Activated CD4-positive, alpha-beta T cell treated with anti-CD3 and anti-CD28 coated beads, Interleukin-2, amount 50 U/mL, for 1 hour (primary cell): ENCODE measurements at places on chromosomes 4 and X.

DNA sequence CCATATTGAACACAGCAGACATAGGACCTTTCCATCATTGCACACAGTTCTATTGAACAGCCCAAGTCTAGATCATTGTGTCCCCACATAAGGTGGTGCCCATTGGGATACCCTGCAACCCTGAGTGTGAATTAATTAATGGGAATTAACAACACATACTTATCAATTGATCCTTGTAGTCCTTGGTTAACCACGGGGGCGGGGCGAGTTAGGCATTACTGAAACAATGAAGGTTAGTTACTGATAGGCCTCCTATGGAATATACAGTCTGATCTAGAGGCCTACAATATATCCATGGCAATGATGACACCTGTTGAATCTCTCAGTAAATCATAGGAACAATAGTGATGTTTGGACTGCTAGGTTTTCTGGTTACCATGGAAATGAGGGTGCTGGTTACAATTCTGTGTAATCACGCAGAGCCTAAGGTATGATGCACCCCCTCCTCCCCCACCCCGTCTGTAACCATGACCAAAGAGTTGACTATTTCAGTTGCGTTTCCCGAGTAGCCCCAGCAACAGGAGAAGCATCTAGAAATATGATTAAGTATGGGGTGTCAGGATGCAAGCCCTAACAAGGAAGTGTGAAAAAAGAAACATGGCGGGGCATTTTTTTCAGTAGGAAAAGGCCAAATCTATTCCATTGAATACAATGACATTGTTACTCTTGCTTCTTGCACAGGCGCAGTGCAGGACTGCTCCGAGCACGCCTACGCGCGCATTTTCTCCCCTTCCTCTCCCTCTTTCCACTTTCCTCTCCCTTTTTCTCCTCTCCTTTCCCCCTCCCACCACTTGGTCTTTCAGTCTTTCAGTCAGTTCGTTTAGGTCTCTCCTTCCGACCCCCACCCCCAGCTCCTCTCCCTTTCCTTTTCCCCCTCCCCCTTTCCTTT lies 677 bp upstream of the NONO start:
- DNase-seq = peak; percentile 37

DNA sequence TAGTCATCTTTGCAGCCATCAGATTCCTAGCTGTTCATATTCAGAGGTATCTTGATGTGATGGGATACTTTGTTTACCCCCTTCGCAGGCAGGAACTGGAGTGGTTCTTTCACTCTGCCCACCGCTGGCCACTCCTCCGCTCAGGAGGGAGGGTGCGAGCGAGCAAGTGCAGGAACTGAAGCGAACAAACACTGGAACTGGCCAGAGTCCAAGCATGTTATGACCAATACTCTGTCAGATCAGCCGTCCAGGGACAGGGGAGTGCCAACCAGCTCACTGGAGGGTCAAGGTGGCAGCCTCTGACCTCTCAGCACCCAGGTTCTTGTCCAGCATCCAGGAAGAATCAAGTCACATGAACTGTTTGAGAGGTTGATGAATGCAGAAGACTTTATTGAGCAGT lies 18.0 kb upstream of the MANBA start:
- DNase-seq = no peak

- no peak for DNase-seq
Measured at GRCh38 chr4:87120411-87121162, 99.8 kb downstream of the KLHL8 start.

DNA sequence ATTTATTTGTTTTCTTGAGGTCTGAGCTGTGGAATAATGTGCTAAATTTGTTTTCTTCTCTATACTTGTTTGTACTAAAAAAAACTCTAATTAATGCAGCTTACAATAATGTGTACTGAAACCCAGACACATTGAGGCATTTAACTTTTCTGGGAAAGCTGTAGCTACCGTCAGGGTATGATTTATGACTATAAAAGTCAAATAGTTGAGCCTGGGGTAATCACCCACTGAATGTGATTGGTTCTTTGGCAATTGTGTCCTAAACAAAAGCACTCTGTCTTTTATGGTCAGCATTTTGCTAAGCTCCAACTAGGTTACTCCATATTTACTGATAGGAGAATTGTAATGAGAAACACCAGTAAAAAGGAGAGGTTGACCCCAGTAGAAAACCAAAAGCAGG lies 65.9 kb upstream of the CBLL2 start:
- DNase-seq = no peak

GRCh38 chr4:125808570-125808969 lies 493.8 kb downstream of the FAT4 start:
- DNase-seq = no peak

DNA sequence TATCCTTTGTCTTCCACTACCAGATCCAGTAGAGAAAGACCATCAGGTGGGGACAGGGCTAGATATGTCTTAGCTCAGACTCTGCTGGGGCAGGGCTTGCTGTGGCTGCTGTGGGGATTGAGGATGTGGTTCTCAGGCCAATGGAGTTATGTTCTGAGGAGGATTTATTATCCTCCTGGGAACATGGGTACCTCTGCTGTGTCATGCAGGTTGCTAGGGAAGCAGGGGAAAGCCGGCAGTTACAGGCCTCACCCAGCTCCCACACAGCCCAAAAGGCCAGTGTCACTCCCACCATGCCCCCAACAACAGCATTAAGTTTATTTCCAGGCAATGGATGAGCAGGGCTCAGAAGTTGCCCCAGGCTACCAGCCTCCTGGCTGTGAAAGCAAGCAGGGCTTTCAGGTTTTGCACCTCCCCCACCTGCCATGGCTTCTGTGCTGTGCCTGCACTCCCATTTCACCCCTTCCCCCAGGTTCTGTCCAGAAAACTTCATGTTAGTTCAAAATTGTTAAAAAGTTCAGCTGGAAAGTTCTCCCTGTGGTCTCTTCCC lies 879.9 kb downstream of the ARAP2 start:
- no peak for DNase-seq

- DNase-seq = no peak
Measured at GRCh38 chr4:15201782-15202181, 199.5 kb downstream of the CPEB2 start.

DNA sequence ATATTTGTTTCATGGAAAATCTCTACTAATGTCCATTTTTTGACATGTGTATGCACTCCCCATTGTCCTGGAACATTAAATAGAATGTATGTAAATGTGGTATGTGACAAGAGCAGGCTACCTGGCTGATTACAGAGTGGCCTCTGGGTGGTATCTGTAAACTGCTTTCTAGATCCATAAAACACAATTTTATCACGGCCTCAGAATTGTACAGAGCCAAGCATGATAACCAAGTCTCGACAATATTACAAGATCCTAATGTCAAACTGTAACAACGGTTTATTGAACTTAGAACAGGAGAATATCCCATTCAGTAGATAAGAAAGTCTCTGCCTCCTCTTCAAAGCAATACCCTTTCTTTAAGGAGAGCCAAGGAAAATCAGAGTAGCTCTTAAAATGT lies 212.4 kb downstream of the PCDH7 start:
- no peak for DNase-seq

GRCh38 chr4:128354205-128354821 lies 66.7 kb upstream of the PGRMC2 start:
- DNase-seq = no peak

GRCh38 chrX:46404774-46405173 lies 140.4 kb downstream of the ZNF674 start:
- DNase-seq = no peak

DNA sequence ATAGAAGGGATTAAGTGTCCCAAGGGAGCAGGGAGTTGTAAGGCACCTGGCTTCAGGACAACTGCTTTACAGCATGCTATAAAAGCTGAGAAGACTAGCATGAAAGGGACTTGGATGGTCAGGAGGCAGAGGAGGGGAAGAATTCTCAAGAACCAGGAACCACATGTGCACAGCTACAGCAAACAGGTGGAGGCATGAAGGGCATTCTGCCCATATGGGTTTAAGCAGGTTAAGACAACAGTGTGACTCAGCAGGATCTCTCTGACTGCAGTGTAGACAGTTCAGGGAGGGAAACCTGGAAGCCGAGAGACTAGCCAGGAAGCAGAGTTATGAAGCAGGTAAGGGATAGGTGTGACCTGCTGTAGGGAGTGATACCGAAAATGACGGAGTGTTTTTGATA lies 117.0 kb downstream of the DHRSX start:
- DNase-seq = no peak

DNA sequence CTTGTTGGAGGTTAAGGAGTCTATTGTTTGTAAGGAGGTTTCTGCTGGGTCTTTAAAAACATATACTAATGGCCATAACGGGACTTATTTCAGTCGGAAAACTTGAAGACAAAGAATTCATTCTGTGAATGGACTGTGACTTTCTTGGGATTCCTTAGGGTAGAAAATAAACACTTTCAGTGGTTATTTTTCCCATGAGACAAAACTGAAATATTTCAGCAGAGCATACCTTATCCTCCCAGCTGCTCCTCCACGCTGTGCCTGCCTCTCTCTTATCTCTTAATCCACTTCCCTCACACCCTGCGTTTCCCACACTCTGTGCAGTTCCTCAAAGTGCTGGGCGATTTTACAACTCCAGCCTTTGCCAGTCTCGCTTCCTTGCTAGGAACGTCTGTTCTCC lies 47.1 kb upstream of the SORBS2 start:
- no peak for DNase-seq

- DNase-seq = no peak
Measured at GRCh38 chr4:21888195-21888976, 60.2 kb downstream of the KCNIP4 start.

- DNase-seq = no peak
Measured at GRCh38 chr4:137510557-137511265, 21.6 kb downstream of the PCDH18 start.

DNA sequence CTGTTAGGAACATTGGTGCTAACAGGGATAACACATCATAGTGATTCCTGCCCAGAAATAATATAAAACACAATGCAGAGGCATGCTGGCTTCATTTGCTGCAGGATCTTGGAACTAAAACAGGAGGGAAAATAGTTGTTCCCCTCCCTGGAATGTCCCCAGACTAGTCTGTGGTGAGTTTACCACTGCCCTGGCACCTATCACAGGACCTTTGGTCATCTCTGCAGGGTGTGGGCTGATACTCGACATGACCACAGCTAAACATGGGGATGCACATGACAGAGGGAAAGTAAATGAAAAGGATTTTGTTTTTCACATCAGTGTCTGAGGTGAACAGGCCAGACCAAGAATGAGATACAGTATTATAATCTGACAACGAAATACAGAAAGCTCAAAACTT lies 160.2 kb upstream of the DKK2 start:
- DNase-seq = no peak

DNA sequence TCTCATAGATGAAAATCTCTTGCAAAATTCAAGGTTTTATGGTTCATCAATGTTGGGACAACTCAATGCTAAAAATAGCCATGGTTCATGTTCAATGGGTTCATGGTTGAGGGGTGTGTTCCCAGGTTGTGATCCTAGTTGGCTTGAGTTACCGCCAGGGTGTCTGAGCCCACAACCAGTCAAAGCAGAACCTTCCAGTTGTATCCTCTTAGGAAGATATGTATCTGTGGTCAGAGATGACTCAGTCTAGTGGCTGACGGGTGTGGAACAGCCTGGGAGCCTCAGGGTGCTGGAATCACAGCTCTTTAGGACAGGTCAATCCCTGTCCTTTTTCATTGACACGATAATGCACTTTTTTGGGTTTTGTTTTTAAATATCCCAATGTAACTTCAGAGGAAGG lies 192.3 kb upstream of the NR3C2 start:
- DNase-seq = no peak
